ENCODE measurements at places on chromosomes 3 and 15.

GRCh38 chr3:134374105-134374790 is at the start of gene AMOTL2:
TSS of gene AMOTL2 (minus strand) at chr3:134374447. CDS start at chr3:134371433, 3,014 bp downstream.
- peak; percentile 98 for DNase-seq

- no peak for DNase-seq
Observed at GRCh38 chr3:46472736-46473135, 8.0 kb upstream of the LTF start.

- DNase-seq = no peak
Observed at GRCh38 chr3:139759470-139759869, 81.7 kb upstream of the NMNAT3 start.

DNA sequence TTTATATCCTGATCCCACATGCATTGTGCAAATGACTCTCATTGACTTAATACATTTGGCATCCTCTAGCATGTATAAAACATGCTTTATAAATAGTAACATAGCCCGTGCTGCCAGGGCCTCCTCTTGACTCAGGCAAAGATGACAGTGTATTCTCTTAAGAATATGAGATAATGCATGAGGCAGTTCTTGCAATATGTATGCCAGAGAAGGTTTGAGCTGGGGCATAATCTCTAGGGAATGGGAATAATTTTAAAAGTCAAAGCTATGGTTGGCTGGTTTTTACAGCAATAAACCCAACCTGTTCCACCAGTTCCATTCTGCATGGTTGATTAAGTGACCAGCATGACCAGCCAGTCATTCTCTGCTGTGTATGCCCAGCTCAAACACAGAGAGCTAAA is 179.0 kb upstream of the PFN2 start:
- peak; percentile 83 for DNase-seq

DNA sequence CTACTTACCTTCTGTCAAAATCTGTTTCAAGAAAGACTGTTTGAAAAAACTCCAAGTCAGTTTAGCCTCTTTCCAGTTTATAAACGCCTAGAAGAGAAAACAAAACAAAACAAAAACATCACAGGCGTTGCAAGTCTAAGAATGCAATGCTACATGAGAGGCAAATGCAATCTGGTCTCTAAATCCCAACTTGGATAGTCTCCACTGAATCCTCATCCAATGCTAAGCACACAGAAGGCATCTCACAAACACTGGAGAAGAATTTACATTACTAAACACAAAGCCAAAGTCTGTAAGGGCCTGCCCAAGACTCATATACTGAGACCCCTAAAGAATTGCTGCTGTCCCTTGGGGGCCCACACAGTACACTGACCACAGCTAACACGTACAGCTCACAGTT is 18.4 kb downstream of the RFT1 start:
- no peak for DNase-seq

GRCh38 chr15:77224352-77224751 is 153.4 kb upstream of the TSPAN3 start:
- no peak for DNase-seq

DNA sequence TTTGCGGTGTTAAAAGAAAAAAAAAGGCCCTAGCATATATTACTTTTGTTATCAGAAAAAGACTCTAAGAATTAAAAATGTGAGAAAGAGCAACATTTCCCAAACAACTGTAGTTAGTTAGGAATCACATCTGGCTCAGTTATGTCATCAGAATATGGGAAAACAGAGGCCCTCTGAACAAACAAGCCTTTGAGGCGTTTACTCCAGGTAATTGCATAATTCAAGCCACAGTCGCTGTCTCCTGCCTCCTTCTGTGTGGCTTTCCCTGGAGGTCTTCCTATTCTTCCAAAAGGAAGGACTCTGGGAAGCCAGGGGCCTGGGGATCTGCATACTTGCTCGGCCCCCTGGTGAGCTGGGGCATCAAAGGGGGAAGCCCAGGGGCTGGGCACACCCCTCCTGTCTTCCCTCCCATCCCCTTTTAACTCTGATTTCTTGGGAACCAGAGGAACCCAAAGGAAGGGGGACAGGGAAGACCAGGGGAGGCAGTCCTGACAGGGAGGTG is 3.7 kb upstream of the FAM107A start:
- DNase-seq = no peak

- no peak for DNase-seq
Observed at GRCh38 chr3:128497305-128498126, 4.5 kb upstream of the GATA2 start.

DNA sequence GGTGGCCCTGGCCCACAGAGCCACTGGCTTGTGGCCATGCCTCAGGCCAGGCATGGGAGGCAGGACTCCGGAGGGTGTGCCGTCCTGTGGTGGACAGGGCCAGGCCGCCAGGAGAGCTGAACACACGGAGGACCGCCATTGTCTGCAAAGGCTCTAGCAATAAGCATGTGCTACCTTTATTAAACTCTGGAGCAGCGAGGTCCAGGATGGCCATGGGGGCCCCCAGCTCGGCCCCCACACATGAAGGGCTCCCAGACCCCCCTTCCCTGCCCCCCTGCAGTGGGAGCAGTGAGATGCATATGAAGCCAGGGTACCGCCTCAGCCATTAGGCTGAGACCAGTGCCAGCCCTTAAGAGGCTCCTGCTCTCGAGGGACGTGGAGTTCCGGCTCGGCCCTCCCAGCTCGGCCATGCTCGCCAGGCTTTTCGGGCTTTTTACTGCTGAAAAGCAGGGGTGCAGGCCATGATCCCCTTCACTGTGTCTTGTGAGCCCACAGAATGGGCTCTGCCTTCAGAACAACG is 2.7 kb downstream of the AMIGO3 start:
- no peak for DNase-seq

DNA sequence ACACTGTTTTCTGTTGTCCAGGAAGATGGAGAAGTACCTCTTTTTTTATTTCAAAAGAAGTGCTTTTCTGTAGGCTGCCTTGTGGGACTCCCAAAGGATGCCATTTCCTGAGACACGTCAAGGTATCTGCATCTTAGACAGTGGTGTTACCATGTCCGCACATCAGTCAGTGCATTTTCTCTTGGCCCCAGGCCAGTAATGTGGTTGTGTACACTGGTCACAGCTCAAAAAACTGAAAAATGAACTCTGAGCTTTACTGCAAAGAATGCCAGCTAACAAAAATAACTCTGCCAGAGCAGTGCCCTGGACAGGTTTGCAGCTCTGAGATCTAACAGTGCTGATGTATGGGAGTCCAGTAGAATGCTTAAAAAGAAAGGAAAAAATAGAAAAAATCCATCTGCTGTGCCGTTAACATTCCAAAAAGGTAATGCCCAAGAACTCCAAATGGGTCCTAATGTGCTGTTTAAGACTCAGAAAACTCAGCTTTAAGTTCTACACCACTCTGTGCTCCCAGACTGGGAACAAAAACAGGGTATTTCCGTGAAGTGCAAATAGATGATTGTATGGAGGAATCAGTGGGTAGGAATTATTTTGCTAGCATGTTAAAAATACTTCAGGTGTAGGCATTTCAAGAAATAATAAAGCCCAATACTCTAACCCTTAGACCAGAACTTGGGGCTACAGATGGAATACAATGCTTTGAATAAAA is 315.9 kb downstream of the FEZF2 start:
- DNase-seq = peak; percentile 17

- DNase-seq = no peak
Observed at GRCh38 chr3:108119398-108120104, 28.7 kb upstream of the CD47 start.

- DNase-seq = no peak
Observed at GRCh38 chr15:39878406-39878785, 41.7 kb downstream of the GPR176 start.

DNA sequence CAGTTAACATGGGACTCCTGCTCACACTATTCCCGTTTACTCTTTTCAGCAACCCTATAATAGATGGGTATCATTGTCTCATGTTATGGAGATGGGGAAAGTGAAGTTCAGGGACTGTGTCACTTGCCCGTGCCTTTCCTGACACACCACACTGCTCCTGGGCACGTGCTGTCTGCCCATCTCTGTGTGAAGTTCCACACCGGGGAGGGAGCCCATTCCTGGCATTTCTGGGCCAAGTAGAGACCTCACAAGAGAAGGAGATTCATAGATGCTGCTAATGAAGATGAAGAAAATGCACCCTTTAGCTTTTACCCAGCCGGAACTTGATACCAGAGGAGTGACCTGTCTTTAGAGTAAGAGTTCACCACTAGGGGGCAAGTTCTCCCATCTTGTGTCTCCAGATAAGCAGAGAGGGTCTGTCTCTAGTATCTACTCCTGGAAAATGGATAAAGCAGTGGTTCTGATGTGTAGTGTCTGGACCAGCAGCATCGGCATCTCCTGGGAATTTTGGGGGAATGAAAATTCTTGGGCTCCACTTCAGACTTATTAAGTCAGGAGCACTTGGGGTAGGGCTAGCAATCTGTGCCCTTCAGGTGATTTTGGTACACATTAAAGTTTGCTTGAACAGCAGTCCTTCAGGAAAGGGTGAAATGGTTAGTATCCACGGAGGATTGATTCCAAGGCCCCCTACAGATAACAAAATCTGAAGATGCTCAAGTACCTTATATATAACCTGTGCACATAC is 2.0 kb upstream of the TOPBP1 start:
- peak; percentile 47 for DNase-seq

- DNase-seq = no peak
Observed at GRCh38 chr3:15289661-15290060, 42.7 kb downstream of the SH3BP5 start.

DNA sequence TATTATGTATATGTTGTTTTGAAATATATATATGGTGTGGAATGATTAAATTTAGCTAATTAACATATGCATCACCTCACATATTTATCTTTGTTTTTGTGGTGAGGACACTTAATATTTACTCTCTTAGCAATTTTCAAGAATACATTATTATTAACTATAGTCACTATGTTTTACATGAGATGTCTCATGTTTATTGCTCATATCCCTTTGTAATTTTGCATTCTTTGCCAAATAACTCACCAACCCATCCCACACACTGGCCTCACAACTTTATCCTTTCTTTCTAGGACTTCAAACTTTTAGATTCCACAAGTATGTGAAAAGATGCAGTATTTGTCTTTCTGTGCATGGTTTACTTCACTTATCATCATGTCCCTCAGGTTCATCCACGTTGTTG is 950.2 kb upstream of the CADM2 start:
- DNase-seq = no peak

DNA sequence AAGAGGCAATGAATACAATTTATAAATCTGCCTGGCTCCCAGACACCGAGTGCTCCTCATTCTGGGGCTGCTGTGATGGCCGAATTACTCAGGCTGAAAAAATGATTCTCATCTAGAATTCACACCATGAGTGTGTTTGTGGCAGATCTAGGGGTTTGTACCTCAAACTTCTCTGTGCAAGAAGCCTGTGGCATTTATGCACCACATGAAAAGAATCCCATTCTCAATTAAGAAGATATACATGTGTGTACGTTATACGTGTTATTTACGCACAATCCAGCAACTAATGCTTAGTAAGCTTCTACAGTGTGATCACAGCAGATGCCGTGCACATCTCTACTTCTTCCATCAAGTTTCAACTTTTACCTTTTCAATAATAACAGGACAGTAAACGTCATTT is 476.8 kb downstream of the SHQ1 start:
- no peak for DNase-seq

- peak; percentile 60 for DNase-seq
Observed at GRCh38 chr3:66463054-66463631, 37.7 kb downstream of the LRIG1 start.

DNA sequence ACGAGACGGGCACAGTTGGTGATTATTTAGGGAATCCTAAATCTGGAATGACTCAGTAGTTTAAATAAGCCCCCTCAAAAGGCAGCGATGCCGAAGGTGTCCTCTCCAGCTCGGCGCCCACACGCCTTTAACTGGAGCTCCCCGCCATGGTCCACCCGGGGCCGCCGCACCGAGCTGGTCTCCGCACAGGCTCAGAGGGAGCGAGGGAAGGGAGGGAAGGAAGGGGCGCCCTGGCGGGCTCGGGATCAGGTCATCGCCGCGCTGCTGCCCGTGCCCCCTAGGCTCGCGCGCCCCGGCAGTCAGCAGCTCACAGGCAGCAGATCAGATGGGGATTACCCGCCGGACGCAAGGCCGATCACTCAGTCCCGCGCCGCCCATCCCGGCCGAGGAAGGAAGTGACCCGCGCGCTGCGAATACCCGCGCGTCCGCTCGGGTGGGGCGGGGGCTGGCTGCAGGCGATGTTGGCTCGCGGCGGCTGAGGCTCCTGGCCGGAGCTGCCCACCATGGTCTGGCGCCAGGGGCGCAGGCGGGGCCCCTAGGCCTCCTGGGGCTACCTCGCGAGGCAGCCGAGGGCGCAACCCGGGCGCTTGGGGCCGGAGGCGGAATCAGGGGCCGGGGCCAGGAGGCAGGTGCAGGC is 318.0 kb downstream of the FGF12 start:
- DNase-seq = peak; percentile 47

DNA sequence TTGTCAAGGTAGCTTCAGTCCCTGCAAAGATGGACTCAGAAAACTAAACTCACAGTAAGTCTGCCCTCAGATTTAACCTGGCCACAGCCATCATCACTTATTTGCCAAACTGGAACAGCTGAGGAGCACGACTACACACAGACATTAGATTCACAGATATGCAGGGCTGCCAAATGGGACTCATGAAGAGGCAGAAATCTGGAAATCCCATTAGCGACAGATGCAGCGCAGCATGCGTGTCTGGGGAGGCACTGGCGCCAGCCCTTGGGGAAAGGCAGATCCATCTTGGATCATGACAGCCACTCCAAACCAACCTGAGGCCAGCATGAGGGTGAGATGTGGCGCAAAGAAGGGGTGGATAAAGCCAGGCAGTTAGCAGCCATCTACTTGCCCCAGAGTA is 160.7 kb upstream of the TSC22D2 start:
- no peak for DNase-seq

GRCh38 chr3:123489400-123490004 is 40.6 kb upstream of the ADCY5 start:
- peak; percentile 65 for DNase-seq

- no peak for DNase-seq
Observed at GRCh38 chr3:117567382-117567781, 857.8 kb downstream of the TUSC7 start.

DNA sequence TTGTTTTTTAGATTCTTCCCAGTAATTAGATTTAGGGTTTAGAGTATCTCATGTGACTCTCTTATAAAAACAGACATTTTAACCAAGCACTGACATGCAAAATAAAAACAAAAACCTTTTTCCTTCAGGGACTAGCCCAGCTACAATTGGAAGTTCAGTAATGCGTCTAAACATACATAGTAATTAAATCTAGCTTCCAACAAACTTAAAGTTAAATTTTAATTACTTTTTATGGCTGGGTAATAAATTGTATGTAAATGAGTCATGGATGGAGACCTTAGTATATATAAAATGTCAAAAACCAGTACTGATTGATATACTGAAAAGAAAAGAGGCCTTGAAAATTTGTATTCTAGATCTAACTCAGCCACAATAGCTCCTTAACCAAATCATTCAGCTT is 43.6 kb upstream of the AP4E1 start:
- no peak for DNase-seq

Measured in astrocyte of the spinal cord (primary cell).